ENCODE measurements at places on chromosomes 6 and 20.

DNA sequence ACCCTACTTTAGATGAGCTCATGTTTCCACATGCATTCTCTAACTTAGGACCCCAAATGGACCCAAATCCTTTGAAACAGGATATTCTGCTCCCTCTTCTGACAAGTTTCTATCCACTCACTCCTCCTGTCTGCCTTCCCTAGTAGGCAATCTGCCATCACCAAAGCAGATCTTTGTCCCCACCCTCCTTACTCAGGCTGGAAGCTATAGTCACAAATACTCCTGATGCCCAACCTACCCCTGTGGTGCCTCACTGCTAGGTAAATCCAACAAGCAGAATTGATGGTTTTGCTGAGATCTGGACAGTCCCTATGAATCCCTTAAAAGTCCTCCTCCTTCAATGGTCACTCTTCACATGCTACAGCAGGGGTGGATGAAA lies 21.7 kb downstream of the ELOVL5 start:
- DNase-seq = no peak

DNA sequence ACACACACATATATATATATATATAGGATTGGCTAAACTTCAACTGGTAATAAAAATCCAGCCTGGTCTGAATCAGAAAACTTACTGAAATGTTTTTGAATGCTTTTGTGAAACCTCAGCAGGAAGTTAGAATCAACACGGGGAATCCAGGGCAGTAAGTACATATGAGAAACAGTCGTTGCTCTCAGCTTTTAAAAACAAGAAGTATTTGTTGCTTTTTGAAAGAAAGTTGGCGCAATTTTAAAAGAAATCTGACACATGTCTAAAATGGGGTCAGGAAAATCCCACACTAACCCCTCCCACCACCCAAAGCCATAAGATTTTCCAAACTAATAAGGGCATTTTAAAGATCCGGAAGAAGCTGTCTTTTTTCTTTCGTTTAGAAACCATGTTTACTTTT lies 11.5 kb upstream of the CCDC170 start:
- DNase-seq = no peak

DNA sequence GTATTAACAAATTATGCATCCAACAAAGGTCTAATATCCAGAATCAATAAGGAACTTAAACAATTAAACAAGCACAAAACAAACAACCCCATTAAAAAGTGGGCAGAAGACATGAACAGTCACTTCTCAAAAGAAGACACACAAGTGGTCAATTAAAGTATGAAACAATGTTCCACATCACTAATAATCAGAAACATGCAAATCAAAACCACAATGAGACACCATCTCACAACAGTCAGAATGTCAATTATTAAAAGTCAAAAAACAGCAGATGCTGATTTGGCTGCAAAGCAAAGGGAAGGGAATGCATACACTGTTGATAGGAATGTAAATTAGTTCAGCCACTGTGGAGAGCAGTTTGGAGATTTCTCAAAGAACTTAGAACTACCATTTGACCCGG lies 129.3 kb downstream of the PFDN4 start:
- DNase-seq = no peak

DNA sequence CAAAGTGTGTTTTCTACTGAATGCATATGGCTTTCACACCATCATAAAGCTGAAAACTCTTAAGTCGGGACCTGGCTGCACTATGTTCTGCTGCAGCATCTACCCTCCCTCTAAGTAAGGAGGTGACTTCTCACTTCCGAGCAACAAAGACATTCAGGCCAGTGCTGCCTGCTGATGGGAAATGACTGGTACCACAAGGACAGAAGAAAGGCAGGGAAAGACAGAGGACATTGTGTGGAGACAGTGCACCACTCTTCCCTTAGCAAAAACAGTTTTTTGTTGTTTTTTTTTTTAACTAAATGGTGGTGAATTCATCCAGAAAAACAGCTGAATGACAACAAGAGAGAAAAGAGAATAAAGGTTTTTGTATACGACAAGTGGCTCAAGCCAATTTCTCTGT lies 81.5 kb downstream of the MAP7 start:
- no peak for DNase-seq

DNA sequence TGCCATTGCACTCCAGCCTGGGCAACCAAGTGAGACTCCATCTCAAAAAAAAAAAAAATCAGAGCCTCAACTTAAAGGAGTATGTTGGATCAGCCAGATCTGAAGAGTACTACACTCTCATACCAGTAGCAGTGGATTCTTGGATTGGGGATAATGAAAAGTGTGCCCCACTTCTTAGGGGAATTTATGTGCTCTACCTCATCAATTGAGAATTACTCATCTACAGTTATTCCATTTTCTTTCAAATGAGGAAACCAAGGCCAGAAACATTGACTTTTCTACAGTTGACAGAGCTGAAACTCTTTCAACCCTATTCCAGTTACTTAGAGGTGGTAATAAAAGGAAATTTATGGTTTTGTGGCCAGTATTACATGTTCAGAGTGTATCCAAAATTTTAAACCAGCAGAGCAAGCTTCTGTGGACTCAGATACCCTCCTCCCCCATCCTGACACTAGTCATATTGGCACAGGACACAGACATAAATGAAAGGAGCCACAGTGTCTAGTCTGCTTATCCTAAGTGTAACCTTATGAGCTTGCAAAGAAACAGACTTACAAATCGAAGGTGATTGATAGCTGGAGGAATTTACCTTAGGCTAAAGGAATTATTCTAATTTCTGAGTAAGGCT lies 51.2 kb downstream of the ORC3 start:
- DNase-seq = no peak

DNA sequence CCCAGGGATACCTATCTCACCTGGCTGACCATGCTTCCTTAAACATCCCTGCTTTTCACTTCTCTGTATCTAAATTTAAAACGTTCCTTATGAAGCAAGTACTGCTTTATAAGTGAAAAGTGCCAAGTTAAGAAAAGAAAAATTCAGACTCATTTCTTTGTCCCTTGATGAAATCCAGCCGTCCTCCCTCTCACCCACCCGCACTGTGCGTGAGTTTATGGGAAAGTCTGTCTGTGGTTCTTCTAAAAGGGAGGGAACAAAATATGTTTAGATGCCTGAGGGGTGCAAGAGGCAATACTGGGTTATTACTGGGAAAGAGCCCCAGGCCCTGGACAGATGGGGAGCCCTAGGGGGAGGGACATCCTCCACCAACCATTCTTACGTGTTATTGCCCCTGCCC lies 31.2 kb downstream of the SPDEF start:
- DNase-seq = no peak

GRCh38 chr6:111805511-111806164 lies 67.6 kb downstream of the FYN start:
- no peak for DNase-seq

GRCh38 chr20:53079828-53080686 lies 107.9 kb downstream of the TSHZ2 start:
- DNase-seq = no peak

GRCh38 chr6:55277646-55278045 lies 49.6 kb upstream of the GFRAL start:
- DNase-seq = no peak

GRCh38 chr20:63061771-63062100 lies 55.0 kb upstream of the BHLHE23 start:
- DNase-seq = no peak
